ENCODE measurements at places on chromosomes 11 and 22. TPM values are rescaled to one million over a fixed set of nuclear protein-coding genes. Genes with fewer than 3 reads are reported as not detected.

SCGB1C1 gene
- not detected for total RNA-seq

OR4A16 gene
- total RNA-seq, result not detected

FAM180B gene
- total RNA-seq, result not detected

PRR33 gene
- total RNA-seq, result not detected

CHRNA10 gene
- 0.92 TPM for total RNA-seq

ARVCF gene
- total RNA-seq, result 57.9 TPM

VPS51 gene
- 125 TPM for total RNA-seq

PKP3 gene
- total RNA-seq, result 0.69 TPM

LGALS1 gene
- 107 TPM for total RNA-seq

TMPRSS6 gene
- 0.23 TPM for total RNA-seq

LYVE1 gene
- 5.8 TPM for total RNA-seq

All from diencephalon (tissue), 1 donor.